ENCODE measurements at places on chromosomes 4 and X.

GRCh38 chrX:113510586-113510985 lies 670.0 kb upstream of the AMOT start:
- DNase-seq: no peak

- peak; percentile 22 for DNase-seq
Measured at GRCh38 chrX:68462653-68463052, 29.4 kb upstream of the OPHN1 start.

DNA sequence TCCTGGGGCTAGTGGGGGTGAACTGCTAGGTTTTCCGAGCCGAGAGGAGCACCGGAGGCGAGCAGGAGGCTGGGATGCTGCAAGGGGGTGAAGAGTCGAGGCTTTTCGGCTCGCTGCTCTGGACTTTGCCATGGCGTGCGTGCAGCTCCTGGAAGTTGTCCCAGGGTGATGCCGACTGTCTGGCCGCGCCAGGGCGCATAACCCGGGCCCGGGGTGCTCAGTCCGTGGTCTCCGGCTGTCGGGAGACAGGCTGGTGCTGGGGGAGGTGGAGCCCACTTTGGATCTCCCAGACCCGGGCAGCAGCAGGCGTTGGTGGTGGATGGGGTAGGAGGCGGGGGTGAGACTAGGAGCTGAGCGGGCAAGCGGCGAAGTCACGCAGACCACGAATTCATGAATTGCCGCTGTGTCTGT lies 793 bp downstream of the GRIA3 start:
- DNase-seq: peak; percentile 9

- no peak for DNase-seq
Measured at GRCh38 chr4:3441501-3442459, at the start of gene HGFAC. Gene HGFAC (plus strand): TSS chr4:3441968. CDS start chr4:3442002, 34 bp downstream.

- DNase-seq: no peak
Measured at GRCh38 chrX:110241816-110242215, 76.1 kb downstream of the AMMECR1 start.

- DNase-seq: no peak
Measured at GRCh38 chr4:132498215-132498614, 650.9 kb upstream of the PCDH10 start.

DNA sequence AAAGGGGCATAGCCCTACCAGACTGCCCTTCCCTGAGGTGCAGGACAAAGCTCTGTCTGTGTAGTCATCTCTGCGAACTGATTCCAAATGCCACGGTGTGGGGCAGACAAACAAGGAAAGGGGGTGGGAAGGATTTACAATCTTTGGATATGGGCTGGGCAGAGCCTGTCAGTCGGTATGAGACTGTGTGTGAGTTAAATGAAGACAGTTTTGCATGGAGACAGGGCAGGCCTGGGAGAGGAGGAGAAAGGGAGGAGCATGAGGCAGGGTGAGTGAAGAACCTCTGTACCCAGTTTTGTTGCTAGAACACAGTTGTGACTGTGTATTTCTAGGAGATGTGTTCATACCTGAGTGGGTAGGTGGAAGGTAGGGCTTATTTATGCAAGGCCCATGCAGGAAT lies 59.4 kb upstream of the MSN start:
- DNase-seq: no peak

DNA sequence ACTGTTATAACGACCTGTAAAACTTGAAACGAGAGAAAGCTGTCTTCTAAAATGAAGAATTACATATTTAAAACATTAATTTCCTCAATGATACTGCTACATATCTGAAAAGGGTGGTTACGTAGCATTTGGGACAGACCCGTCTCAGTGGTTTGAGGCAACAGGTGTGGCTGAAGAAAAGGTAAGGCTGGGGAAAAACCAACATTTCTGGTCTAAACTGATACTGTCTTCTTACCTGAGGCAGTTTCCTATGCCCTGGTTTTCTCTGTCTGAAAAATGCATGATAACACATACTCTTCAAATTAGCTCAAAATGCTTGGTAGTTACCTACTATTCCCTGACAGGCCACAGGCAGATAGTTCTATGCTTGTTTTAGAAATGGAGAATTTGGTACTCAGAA lies 30.4 kb downstream of the PLS3 start:
- DNase-seq: no peak
